ENCODE measurements at places on chromosomes 3 and 15. TPM values are rescaled to one million over a fixed set of nuclear protein-coding genes. Genes with fewer than 3 reads are reported as not detected.

Gene SNAP23
- 126 TPM for total RNA-seq

Gene LIPH
- not detected for total RNA-seq

Gene ZNF639
- 28.4 TPM for total RNA-seq

Gene TF
- total RNA-seq: 0.21 TPM

Gene SLC12A1
- total RNA-seq: not detected

Gene CHRNB4
- total RNA-seq: not detected

Gene MB21D2
- 7.4 TPM for total RNA-seq

Gene TMEM40
- not detected for total RNA-seq

Gene MYD88
- 35.1 TPM for total RNA-seq

Gene APOD
- total RNA-seq: 1.8 TPM

Gene AMT
- 3.3 TPM for total RNA-seq

Gene MEX3B
- total RNA-seq: 18.2 TPM

Gene TGFBR2
- total RNA-seq: 250 TPM

Gene IFT57
- total RNA-seq: 23.4 TPM

Gene RARRES1
- 1.8 TPM for total RNA-seq

Gene INSYN1
- 0.58 TPM for total RNA-seq

Gene CX3CR1
- not detected for total RNA-seq

Gene ALPK3
- total RNA-seq: 36.2 TPM

Gene UROC1
- total RNA-seq: not detected

Gene NR1I2
- total RNA-seq: not detected

Gene MYL3
- total RNA-seq: not detected

Gene FILIP1L
- 29.2 TPM for total RNA-seq

Gene SLC28A1
- not detected for total RNA-seq

Gene CCDC54
- not detected for total RNA-seq

Gene SLC9A9
- 1.3 TPM for total RNA-seq

Gene CPLX3
- total RNA-seq: not detected

Gene PLCL2
- 9.6 TPM for total RNA-seq

Measured in endothelial cell of umbilical vein (primary cell).